Ovary (tissue), 10 donors: ENCODE measurements at places on chromosomes 4 and X.

DNA sequence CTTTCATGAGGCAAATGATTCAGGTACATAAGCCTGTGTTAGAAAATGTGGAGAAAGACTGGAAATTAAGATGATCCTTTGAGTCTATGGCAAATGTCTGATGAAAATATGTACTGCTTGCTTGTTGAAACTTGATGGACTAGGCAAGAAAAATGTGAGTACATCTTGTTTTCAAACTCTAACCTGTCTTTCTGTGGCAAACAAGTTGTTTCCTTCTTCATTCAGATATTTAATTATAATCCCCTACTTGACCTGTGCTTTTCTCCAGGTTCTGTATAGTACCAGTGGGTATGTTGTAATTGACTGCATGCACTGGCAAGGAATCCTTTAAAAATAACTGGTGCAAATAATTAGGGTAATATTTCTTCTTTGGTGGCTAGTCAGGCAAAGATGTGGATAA, 136.7 kb downstream of the ARHGAP24 start:
- no peaks in the 10 kb centered on the region for H3K27me3 ChIP-seq
- no peaks in the 10 kb centered on the region for H3K4me1 ChIP-seq

- no peaks in the 10 kb centered on the region for H3K27me3 ChIP-seq
- H3K4me3 ChIP-seq: no peak overlapping the region
- H3K4me1 ChIP-seq: no peaks in the 10 kb centered on the region
- DNase-seq: no peak
- no peak overlapping the region for H3K27ac ChIP-seq
- no peaks in the 10 kb centered on the region for H3K36me3 ChIP-seq
Observed at GRCh38 chr4:22787753-22788375, 95.1 kb downstream of the GBA3 start.

GRCh38 chr4:17448689-17449088, 63.2 kb downstream of the QDPR start:
- H3K4me1 ChIP-seq: no peaks in the 10 kb centered on the region
- H3K36me3 ChIP-seq: no peaks in the 10 kb centered on the region
- H3K27me3 ChIP-seq: no peaks in the 10 kb centered on the region
- H3K4me3 ChIP-seq: no peak overlapping the region
- no peak for DNase-seq

DNA sequence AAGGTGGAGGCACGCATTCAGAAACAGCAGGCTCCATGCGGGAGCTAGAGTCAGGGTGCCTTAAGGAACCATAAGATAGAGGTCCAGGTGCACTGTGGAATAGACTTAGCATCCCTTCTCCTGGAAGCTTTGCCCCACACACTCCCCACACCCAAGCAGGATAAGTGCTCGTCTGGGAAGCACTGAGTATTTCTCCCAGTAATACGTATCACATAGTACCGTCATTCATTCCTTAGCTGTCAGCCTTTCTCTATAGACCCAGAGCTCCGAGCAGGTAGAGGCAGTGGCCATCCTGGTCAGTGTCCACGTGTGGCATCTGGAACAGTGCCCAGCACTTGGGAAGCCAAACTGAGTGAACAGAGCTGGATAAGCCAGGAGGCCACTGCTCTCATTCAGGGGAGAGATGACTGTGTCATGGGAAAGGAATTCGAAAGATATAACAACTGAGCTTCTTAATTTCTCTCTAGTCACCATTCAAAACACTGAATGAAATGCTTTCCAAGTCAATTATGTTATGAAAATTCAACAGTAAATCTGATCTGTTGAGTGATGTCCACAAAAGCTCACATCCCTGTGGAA, 9.9 kb downstream of the APBB2 start:
- H3K36me3 ChIP-seq: no peaks in the 10 kb centered on the region
- no peak for DNase-seq
- peaks cover 22% of the 10 kb centered on the region for H3K4me1 ChIP-seq
- no peaks in the 10 kb centered on the region for H3K27me3 ChIP-seq

GRCh38 chr4:6112606-6113290, 87.6 kb downstream of the JAKMIP1 start:
- no peak overlapping the region for H3K27ac ChIP-seq
- H3K27me3 ChIP-seq: no peaks in the 10 kb centered on the region
- no peaks in the 10 kb centered on the region for H3K36me3 ChIP-seq
- H3K4me3 ChIP-seq: no peak overlapping the region
- no peak for DNase-seq
